Activated CD4-positive, alpha-beta T cell treated with anti-CD3 and anti-CD28 coated beads, Interleukin-2, Interleukin-6, amounts not matched to agents 100 ng/mL and 50 ng/mL, durations not matched to agents 16 hours and 8 hours (primary cell): ENCODE measurements at places on chromosomes 11 and 22.

GRCh38 chr11:19060629-19061028 is at the start of gene MRGPRX2:
Gene MRGPRX2 (minus strand): TSS chr11:19060717. CDS start chr11:19056402, 4,315 bp downstream.
- peak; percentile 47 for DNase-seq

DNA sequence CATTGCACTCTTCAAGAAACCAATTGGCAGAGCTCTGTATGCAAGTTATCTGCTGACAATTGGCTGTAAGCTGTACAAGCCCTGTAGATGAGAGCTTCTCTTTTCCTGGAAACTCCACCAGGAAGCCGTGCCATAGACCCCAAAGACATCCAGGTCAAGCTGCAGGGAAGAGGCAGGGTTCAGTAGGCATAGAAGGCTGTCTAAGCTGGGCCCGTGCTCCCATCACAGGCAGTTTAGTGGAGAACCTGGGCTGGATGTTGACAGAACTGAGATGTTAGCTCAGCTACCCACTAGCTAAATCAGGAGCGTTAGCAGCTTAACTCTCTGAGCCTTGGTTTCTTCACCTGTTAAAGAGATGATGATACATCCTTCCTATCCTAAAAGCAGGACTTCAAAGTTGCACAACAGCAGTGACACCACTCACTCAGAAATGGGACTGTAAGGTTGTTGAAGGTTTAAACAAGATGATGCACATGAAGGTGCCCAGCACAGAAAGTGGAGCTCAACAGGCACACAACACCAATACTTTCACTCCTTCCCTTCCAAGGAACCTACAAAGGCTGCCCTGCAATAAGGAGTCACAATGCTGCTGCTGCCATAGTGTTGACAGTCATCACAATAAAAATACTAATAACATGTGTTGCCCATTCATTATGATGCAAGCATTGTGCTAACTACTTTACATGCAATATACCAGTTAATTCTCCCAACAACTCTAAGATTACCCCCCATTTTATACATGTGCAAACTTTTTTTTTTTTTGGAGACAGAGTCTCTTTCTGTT is 115.4 kb downstream of the ZBTB16 start:
- DNase-seq, result no peak

GRCh38 chr11:118533769-118534729 is 3.1 kb downstream of the TMEM25 start:
- no peak for DNase-seq

DNA sequence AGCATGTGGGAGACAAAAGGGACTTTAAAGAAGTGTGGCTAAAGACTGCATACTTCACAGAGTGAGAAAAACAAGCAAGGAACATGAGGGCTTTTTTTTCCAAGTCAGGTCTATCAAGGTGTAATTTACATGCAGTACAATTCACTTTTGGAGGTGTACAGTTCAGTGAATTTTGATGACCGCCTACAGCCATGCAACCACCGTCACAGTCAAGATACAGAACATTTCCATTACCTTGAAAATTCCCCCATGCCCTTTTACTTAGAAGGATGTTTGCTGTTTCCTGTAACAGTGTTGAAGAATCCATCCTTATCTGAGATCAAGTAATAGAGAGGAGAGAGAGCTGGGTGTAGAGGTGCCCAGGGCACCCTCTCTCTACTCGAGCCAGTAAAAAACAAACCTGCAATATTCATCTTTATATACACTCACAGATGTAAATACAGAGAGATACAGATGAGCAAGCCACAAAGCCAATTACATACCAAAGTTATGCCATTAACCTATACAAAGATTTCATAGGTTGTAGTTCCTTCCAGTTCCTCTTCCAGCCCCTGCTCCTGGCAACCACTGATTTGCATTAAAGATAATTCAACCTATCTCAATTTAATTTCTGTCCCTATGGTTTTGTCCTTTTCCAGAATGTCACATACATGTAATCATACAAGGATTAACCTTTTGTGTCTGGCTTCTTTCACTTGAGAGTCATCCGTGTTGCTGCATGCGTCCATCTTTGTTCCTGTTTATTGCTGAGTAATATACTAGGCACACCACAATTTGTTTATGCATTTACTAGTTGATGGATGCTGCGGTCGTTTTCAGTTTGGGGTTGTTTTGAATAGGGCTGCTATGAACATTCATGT is 35.0 kb upstream of the RASD2 start:
- no peak for DNase-seq

- peak; percentile 16 for DNase-seq
Measured at GRCh38 chr11:8019314-8020243, 32.4 kb downstream of the EIF3F start.

DNA sequence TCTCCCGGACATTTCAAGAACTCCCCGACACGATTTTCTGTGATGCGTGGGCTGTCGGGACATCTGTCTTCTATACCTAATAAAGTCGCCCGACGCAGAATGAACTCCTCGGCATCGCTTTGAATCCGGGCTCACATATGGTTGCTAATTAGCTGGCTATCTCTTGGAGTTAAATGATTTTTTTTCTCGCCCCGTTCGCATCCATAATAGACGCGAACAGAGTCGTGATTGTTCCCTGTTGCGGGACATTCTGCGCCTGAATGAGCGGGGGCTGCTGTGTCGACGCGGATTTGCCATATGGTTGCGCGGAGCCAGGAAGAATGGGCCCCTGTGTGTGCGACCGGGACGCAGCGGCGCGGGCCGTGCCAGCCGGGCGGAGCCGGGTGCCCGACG is 16.4 kb downstream of the CDKN1C start:
- no peak for DNase-seq

- peak; percentile 58 for DNase-seq
Measured at GRCh38 chr11:36564376-36565030, 3.3 kb upstream of the RAG1 start.

GRCh38 chr11:33802194-33802950 is 28.1 kb upstream of the FBXO3 start:
- peak; percentile 13 for DNase-seq

DNA sequence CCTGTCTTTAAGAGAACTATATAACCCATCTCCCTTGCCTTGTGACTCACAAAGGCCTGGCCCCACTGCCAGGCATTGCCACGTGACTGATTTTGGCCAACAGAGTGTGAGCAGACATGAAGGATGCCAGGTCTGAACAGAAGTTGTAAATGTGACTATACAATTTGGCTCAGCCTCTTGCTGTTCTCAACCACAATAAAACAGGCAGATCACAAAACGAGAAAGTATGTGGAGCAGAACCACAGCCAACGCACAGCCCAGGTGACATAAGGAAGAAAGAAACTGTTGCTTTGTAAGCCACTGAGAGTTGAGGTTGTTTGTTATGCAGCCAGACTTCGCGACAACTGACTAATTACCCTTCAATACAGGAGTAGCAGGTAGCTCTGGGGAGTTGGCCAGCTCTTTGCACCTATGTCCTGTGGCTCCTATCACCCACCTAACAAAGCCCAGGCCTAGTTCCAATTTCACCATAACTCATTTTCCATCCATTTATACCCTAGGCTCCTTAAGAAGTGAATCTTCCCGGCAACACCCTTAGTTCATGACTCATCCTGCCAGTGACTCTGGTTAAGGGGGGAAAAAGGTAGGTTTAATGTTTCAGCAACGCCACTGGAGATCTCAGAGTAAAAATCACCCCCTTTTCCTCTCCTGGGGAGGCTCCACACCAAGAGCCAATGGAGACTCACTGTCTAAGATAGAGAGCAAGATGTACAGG is 53.7 kb downstream of the GALNT18 start:
- peak; percentile 65 for DNase-seq

DNA sequence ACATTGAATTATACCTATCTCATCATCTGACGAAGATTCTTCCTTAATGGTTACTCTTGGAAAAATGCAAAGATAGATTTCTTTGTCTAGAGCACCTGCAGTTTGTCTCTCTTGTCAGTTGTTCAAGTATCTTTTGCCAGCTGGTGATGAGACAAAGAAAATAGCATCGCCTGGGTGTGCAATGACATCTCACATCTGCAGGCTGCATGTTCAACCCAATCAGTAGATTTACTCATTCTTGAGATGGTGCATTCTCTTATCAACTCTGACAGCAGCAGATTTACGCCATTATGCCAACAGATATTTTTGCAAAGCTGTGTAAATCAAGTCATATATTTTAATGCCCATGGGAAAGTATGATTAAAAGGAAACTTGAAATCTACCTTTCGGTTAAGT is 164.6 kb upstream of the PDGFD start:
- DNase-seq, result no peak

DNA sequence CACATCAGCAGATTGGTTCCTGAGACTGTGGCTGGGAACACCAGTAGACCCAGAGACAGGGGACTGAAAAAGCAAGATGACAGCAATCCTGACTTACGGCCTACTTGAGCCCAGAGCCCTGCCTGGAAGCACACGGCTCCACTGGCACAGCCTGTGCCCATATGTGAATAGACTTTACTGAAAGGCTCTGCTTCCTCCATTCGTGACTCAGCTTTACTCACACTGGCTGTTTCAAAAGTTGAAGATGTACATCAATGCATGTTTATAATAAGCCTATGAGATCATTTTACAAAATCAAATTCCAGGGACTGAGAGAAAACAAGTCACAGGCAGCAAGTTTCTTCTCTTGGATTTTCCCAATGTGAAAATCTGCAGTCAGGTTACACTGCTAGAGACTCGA is 134.6 kb upstream of the TEAD1 start:
- DNase-seq, result no peak

DNA sequence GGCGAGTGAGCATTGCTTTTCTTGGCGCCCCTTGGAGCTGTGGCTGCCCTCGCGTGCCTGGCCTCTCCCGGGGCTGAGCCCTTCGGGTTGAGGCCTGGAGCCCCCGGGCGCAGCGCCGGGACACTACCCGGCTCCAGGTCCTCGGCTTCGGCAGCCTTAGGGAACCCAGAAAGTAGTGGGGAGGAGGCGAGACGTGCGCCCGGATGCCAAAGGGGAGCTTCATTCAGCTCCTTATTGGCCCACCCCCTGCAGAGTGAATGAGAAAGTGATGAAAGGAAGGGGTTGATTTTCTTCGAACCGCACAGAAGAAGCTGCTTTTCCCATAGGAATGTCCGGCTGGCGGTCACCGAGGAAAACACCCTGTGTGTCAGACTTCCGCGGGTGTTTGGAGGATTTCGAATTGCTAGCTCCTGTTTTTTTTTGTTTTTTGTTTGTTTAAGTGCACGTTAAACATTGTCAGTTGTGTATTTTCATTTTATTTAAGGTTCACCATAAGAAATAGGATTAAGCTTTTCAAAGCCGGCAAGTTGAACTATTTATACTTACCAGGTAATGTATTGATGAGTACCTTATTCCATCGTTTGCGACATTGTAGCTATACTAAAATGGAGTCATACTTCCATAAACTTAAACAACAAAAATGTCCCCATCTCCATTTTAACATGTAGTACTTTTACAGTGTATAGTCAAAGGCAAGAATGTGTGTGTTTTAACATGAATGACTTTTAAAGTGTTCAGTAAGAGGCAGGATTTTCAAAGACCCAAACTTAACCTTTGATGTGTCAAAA is 841 bp upstream of the EIF4G2 start:
- DNase-seq, result peak; percentile 56

DNA sequence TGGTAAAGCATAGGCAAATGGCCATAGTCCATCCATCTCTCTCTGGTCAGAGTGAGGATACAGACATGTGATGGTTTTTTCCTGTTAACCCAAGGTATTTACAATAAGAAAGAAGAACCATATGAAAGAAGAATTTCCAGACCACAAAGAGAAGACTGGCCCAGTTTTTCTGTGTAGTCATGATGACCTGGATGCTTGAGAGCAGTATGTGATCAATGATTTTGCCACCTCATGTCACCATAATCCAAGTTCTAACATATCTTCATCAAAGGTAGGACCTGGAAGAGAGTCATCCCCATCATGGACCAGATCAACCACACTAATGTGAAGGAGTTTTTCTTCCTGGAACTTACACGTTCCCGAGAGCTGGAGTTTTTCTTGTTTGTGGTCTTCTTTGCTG is at the start of gene OR4D6:
TSS of gene OR4D6 (plus strand) at position 301 of the 400 bp plus-strand sequence. CDS start at position 301, 0 bp downstream.
- no peak for DNase-seq

GRCh38 chr11:95100191-95100648 is 10.6 kb downstream of the ENDOD1 start:
- no peak for DNase-seq

DNA sequence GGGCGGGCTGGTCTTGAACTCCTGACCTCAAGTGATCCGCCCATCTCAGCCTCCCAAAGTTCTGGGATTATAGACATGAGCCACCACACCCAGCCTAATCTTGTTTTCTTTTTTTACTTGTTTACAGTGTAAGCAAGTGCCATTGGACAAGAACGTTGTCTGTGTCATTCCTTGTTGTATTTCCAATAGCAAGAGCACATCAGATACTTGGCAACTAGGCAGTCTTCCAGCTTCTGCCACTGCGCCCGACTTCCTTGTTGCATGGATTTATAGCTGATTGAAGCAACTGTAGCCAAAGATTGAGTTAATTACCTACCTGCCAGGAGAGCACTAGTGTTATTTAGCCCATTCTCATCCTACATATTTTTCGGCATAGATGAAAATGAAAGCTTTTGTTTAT is 3.1 kb upstream of the SGSM3 start:
- DNase-seq, result no peak

DNA sequence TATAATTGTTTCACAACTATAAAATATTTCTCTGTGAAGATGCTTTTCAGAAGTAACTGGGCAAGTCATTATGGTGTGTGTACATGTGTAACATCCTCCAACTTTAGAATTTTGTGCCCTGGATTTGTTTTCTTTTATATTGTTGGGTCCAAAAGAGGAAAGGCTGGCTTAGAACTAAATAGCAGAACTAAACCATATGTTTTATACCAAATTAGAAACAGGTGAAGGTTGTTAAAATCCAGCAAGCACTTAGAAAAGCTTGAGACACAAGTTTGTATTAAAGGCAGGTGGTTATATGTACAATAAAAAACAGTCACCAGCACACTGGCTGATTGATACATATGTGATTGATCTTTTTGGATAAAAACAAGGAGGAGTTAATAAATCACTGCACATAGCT is 158.5 kb downstream of the WNT11 start:
- no peak for DNase-seq

DNA sequence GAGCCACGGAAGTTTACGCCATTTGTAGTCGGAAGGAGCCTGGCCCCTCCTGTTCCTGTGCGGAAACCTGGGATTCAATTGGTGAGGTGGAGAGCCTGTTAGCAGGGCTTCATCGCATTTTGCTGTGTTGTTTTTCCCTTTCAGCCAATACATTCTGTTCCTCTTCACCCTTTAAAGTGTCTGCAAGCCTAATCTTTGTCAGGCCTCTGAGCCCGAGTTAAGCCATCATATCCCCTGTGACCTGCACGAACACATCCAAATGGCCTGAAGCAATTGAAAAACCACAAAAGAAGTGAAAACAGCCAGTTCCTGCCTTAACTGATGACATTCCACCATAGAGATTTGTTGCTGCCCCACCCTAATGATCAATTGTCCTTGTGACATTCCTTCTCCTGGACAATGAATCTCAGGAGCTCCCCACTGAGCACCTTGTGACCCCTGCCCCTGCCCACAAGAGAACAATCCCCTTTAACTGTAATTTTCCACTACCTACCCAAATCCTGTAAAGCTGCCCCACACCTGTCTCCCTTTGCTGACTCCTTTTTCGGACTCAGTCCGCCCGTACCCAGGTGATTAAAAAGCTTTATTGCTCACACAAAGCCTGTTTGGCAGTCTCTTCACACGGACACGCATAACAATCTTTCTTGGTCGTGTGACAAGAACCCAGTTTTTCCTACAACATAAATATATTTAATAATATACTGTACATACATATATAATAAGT is 37.1 kb upstream of the MMP12 start:
- no peak for DNase-seq
